Stimulated activated CD8-positive, alpha-beta memory T cell treated with anti-CD3 and anti-CD28 coated beads, Interleukin-4, amount 100 ng/mL, for 24 hours (primary cell): ENCODE measurements at places on chromosomes 7 and 10.

- no peak for DNase-seq
These were observed 808 bp downstream of the C10orf71 start for GRCh38 chr10:49299816-49300139.

- no peak for DNase-seq
These were observed 110.8 kb upstream of the GALNT17 start for GRCh38 chr7:71021131-71021530.

DNA sequence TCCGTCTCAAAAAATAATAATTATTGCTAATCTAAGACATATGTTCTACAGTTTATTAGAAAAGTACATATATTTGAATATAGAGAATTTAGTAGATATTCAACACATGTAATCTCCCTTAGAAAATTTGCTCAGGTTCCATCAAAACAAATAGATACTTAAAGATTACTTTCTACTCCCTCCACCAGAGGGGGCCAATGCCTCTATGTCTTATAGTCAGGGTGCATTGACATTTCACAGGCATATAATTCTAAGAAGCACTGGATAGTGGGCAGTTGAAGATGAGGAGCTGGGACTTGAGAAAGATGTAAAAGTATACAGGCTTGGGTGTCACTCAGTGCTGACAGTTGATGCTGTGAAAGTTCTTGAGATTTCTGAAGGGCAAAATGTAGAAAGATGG lies 301.6 kb upstream of the HPS1 start:
- no peak for DNase-seq

GRCh38 chr7:36736899-36737211 lies 12.6 kb upstream of the AOAH start:
- no peak for DNase-seq

- DNase-seq: no peak
These were observed 25.4 kb upstream of the CALU start for GRCh38 chr7:128713794-128714193.

GRCh38 chr10:11587722-11588259 lies 23.7 kb downstream of the USP6NL start:
- no peak for DNase-seq

GRCh38 chr10:69871074-69871473 lies 69.4 kb downstream of the COL13A1 start:
- DNase-seq: no peak

DNA sequence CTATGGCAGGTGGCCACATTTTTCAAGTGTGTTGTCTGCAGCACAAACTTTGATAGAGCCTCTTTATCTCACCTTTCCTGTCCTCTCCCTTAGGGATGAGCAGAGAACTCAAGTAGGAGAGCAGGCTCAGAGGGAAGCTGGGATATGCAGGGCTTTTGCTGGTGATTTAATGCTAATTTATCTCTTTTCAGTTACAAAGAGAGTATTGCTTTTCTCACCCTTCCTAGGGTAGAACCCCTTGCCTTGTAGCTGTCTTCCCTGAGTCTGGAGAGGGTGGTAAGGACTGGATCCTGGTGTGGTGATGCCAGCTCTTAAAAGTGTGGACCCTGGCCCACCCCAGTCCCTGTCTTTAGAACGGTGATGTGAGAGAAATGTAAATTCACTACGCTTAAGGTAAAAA lies 1061.4 kb downstream of the TYW1 start:
- no peak for DNase-seq

GRCh38 chr7:141073641-141074161 lies at the start of gene TMEM178B:
Gene TMEM178B (plus strand): TSS chr7:141074064.
- DNase-seq: no peak

DNA sequence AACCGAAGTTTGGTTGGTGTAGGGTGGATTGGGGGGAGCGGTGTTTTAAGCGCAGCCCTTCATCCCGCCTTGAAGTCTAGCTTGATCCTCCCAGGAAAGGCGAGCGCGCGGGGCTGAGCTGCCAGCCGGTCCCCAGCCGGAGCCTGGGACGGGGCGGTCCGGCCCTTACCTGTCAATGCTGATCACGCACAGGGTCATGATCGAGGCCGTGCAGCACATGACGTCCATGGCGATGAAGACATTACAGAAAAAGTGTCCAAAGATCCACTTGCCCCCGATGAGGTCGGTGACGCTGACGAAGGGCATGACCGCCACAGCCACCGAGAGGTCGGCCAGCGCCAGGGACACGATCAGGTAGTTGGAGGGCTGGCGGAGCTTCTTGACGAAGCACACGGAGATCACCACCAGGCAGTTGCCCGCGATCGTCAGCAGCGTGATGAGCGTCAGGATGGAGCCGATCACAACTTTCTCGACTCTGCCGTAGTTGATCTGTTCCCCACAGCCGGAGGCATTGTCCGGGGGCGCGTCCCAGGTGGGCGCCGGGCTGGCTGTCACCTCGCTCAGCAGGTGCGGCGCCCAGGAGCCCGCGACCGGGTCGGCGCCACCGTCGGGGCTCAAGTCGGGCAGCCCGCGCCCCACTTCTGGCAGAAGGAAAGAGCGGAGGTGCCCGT lies 740 bp downstream of the HTR7 start:
- DNase-seq: no peak

- no peak for DNase-seq
These were observed 260.6 kb downstream of the POU6F2 start for GRCh38 chr7:39238234-39238869.

GRCh38 chr7:129189661-129190310 lies 1.4 kb downstream of the SMO start:
- DNase-seq: no peak

DNA sequence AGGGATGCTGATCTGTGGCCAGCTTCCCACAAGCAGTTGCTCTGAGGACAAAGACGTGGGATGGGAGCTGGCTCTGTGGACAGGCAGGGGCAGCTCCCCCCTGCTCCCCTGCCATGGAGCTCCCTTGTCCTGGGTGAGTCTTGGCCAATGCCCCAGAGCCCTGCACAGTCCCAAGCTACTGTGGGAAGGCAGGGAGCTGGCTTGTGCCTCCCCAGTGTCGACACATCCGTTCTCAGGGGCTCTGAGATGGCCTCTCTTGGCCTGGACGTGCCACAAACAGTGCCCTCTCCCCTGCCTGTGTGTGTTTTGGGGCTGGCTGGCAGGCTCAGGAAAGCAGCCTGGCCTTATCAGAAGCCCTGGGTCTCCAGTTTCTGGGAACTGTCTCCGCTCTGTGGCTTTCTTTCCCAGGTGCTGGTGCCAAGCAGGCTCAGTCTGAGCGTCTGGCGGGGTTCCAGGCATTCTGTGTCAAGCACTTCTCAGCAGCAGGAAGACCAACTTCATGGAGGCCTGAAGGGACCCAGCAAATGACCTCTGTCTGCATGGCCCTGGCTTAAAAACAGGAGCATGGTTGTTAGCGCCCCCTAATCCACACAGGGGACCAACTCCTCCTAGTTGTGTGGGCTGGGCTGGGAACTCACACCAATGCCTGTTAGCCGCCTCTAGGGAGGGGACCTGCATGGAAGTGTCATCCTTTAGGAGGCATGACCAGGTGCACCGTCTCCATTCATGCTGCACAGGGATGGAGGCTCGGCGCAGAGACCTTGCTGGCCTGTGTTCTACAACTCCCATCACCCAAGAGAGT lies 375.2 kb downstream of the RPS24 start:
- DNase-seq: no peak

- no peak for DNase-seq
These were observed 14.4 kb downstream of the CCDC6 start for GRCh38 chr10:59891936-59892335.

- DNase-seq: no peak
These were observed 901.8 kb upstream of the ZWINT start for GRCh38 chr10:57262892-57263291.

- DNase-seq: no peak
These were observed 252.5 kb downstream of the TNS3 start for GRCh38 chr7:47329320-47329926.

- DNase-seq: no peak
These were observed 50.6 kb upstream of the STEAP4 start for GRCh38 chr7:88357294-88357693.

- DNase-seq: peak; percentile 35
These were observed 8.6 kb downstream of the CAMK2G start for GRCh38 chr10:73865459-73866442.

DNA sequence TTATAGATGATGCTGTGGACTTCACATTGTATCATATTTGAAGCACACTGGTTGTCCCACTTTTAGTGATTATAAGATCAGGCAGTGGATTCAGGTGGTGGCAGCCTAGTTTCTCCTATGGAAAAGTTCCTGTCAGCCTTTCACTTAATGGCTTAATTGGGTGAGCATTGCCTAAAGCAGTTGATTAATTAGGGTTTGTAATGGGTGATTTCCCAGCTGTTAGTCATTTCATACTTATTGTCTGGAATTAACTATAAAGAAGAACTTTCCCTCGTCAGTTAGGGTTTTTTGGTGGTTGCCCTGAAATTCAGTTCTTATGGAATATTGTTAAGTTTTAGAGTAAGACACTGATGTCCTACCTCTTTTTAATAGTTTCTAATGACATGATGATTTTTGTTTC lies 78.8 kb downstream of the SLC25A40 start:
- DNase-seq: no peak

GRCh38 chr7:4113976-4114375 lies 568.1 kb upstream of the FOXK1 start:
- no peak for DNase-seq

DNA sequence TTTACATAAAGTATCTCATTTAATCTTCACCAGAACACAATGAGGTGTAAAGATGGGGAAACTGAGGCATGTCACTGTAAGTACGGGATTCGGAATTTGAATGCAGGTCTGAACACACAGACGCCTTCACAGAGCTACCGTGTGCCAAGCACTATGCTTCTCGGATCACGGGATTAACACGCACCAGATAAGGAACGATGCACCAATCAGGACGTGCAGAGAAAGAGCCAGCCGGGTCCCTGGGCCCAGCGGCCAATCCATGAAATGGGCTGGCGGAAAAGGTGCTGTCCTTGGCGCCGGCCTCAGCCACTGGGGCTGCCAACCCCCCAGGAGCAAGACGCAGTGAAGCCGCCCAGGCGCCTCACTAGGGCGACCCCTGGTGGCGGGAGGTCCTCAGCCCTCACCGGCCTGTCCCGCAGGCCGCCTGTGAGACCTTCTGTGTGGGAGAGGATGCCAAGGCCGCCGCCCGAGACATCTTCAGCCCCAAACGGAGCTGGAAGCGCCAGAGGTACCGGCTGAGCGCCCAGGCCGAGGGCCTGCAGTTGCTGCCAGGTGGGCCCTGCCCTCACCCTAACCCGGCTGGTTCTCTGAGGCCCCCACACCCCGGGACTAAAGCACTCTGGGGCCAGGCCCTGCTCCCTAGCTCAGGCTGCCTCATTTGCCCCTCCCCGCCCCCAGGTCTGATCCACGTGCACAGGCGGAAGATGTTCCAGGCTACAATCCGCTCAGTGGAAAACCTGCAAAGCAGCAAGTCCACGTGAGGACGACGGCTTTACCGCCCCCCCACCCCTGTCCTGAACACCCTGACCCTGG lies 15.6 kb downstream of the ATG9B start:
- peak; percentile 75 for DNase-seq

DNA sequence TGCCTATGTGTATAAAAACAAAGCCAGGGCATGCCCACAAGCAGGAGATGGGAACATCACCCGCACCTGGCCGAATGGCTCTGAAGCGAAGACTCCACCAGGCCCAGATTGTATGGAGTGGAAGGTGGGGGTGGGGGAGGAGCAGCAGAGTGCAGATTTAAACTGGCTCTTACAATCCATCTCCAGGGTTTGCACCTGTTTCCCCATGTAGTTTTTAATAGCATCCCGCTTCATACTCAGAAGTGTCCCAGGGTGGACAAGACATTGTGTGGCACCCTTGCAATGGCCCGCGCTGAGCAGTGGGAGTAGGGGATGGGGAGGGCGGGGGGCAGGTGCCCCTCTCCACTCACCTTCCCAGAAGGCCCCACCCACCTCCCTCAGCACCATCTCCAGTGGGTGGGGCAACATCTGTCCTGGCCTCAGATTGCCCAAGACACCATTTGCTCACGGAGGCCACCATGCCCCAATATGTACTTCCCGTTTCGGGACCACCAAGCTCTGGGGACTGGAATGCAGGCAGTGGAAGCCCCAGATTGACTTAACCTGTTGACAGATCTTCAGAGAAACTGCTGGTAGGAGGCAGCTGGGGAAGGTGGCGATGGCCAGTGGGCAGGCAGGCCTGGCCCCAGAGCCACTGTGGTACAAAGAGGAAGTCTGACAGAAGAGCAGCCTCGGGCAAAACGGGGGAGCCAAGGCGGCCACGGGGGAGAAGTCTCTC lies 23.0 kb downstream of the VSIR start:
- no peak for DNase-seq

DNA sequence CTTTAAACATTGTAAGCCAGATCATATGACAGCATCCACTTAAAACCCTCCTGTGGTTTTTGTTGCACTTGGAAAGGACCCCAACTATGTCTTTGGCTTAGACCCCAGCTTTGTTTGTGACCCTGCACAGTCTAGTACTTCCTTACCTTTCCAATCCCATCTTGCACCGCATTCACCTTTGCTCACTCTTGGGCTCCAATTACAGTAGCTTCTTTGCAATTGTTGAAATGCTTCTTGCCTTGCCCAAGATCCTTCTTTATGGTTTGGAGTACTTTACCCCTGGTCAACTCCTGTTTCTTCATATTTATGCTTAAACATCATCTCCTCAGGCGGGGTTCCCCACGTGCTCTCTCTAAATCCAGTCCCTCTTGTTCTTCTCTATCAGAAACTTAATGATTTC lies 162.6 kb downstream of the PTEN start:
- DNase-seq: no peak

- no peak for DNase-seq
These were observed 1189.6 kb downstream of the SORCS1 start for GRCh38 chr10:105974803-105975456.

GRCh38 chr10:122239578-122240257 lies 31.4 kb upstream of the BTBD16 start:
- DNase-seq: no peak

GRCh38 chr10:89426230-89426868 lies 12.0 kb downstream of the IFIT5 start:
- DNase-seq: no peak

- DNase-seq: peak; percentile 46
These were observed 150.8 kb downstream of the RNF216 start for GRCh38 chr7:5630670-5631069.

GRCh38 chr10:120186506-120186905 lies 270.5 kb upstream of the PLPP4 start:
- no peak for DNase-seq

- DNase-seq: no peak
These were observed 664.1 kb upstream of the ADARB2 start for GRCh38 chr10:2401459-2401858.

- DNase-seq: no peak
These were observed 642.3 kb downstream of the GATA3 start for GRCh38 chr10:8696746-8697145.

DNA sequence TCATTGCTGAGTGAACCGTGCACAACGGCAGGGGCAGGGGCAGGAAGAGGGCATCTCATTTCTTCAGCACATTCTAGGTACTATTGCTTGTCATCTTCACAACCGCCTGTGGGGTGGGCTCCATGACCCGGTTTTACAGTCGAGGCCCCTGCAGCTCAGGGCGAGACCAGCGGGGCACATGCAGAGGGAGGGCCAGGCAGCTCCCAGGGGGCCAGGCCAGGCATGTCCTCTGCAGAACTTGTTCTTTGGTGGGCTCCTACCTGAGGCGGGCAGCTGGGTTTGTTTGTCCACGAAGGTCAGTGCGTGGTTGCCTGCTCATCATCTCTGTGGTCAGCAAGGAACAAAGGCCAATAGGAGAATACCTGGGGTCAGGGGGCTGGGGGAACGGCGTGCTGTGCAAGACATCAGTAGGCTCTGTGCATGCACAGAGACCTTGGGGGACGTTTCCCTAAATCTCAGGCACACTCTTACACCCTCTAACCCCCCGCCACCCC lies 75.1 kb upstream of the LEP start:
- DNase-seq: no peak
